ENCODE measurements at places on chromosomes 1 and 21. TPM values are rescaled to one million over a fixed set of nuclear protein-coding genes. Genes with fewer than 3 reads are reported as not detected.

- peak; percentile 30 for DNase-seq
Observed at GRCh38 chr21:22758478-22758877, 1760.3 kb downstream of the NCAM2 start.

DNA sequence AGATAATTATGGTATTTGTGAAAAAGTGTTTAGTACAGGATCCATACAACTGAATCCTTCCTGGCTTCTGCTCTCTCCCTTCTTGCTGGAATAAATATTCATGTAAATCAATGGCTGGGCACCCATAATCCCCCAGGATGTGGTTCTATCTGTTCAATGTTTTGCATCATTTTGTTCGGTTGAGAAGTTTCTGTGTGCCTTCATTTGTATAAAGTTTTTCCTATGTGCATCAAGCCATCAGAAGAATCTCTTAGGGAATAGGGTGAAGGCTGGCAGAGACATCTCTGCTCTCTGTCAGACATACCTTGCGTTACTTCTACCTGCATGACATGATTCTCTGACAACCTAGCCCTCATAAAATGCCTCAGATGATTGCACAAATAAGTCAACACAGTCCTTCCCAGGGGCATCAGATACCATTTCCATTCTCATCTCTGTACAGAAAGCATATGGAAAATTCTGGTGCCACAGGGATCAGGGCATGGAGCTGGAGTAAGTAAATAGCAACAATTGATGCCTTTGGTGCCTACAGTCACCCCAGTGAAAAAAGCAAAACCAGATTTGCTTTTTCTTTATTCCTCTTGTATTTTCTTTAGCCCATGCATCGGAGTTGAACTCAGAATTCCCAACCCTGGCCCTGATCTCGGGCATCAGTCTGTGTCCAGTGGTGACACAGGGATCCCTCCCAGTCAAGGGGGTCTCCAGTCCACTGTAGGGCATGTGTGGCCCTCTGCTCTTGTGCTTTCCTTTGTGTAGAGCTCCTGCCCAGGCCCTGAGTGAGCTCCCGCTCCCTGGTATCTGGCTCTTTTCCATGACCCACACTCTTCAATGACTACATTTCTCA is 39.7 kb upstream of the ATP1A1 start:
- no peak for DNase-seq

DNA sequence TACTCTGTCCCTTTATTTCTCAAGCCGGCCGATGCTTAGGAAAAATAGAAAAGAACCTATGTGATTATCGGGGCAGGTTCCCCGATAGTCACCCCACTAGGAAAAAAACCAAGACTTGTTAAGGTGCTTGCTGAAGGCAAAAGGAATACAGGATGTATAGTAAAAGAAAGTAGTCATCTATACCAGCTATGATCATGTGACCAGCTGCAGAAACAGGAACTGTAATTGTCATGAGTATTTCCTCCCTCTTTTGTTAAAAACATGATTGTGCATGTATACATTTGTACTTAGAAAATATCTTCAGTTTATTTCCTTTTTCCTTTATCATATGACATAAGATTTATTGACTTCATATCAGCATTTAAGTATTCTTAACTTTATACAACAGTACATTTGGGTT is 30.5 kb downstream of the PIGK start:
- DNase-seq, result no peak

- no peak for DNase-seq
Observed at GRCh38 chr1:1565340-1565739, 9.3 kb downstream of the SSU72 start.

Gene CFH
- 58.0 TPM for total RNA-seq

Gene RNASEL
- 7.6 TPM for total RNA-seq

Gene IVNS1ABP
- total RNA-seq, result 51.0 TPM

DNA sequence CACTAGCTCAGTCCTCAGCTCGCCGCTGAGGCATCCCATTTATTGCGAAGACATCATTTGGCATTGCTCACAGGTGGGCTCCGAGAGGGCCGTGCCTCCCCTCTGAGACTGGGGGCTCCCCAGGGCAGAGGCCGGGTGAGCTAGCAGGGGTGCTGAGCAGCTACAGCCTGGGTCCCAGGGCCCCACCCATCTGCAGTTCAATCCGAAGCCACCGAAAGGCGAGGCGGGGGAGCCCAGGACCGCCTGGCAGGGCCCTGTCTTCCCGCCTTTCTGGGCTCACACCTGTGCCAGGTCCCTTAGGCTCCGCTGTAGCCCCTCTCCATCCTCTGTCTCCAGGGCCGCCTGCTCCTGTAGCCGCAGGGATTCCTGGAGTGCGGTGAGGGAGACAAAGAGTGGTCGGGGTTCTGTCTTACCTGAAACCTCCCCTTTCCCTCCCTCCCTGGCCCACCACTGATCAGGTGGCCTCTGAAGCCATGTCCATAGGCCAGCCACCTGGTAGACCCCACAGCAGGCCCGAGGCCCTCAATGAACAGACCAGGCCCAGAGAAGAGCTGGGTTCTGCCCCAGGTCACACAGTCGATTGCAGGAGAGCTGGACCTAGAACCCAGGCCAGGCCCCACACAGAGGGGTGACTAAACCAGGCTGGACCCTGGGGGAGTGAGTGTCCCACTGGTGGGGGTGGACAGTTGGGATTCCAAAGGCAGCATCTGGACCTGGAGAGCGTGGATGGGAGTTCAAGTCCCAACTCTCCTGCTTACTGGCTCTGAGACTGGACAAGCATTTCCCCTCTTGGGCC is 18.1 kb upstream of the NBPF1 start:
- DNase-seq, result no peak

Gene RHBDL2
- total RNA-seq, result 5.7 TPM

DNA sequence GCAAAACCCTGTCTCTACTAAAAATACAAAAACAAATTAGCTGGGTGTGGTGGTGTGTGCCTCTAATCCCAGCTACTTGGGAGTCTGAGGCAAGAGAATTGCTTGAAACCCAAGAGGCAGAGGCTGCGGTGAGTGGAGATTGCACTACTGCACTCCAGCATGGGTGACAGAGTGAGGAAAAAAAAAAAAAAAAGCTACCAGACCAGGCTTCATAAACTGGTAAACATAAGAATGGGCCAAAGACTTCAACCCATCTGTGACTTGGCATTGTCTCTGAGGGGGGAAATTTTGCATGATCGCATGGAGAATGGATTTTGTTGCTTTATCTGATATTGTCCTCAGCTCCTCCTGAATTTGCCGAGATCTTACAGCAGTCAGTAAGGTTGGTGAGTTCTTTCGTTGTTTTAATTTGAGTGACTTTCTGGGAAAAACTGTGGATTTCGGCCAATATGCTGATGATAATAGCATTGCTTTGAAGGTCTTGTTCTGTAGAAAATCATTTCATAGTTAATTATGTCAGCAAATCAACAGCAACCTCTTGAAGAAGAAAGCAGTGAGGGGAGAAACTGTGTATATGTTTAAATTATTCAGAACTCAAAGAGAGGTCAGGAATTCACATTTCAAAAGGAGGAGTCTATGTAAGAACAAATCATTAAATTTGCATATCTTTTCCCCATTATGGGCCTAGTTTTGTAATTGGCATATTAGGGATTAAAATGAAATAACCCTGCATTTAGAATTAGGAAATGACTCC is 13.1 kb downstream of the FGGY start:
- no peak for DNase-seq

GRCh38 chr1:4346131-4346530 is 308.3 kb upstream of the AJAP1 start:
- no peak for DNase-seq

DNA sequence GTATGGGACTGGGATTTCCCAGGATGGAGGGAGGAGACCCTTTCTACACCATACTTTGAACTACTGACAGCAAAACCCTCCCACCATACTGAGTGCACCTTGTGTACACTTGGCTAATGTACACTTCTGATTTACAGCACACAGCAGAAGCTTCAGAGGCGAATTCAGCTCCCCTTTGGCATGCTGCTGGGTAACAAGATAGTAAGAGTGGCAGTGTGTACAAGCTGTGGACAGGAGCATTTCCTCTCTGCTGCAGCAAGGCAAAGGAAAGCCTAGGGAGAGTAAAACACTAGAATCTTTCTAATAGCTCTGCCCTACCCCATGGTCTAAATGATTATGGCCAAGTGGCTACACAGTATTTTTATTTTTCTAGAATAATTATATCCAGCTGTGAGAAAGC is 83.9 kb upstream of the ARTN start:
- no peak for DNase-seq

GRCh38 chr1:160365325-160365724 is 1.5 kb upstream of the NHLH1 start:
- DNase-seq, result no peak

DNA sequence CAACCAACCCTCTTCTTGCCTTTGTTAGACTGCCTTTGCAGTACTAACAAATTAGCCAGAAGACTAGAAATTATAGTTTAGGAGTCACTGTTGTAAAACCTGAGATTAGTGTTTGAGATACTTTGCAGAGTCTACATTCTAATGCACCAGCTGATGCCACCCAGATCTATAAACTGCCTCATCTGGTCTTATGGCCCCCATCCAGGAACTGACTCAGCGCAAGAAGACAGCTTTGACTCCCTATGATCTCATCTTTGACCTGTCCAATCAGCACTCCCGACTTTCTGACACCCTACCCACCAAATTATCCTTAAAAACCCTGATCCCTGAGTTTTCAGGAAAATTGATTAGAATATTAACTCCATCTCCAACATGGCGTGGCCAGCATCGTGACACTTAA is 334.6 kb downstream of the RGS7 start:
- peak; percentile 75 for DNase-seq
